ENCODE measurements at places on chromosomes 12 and 14.

DNA sequence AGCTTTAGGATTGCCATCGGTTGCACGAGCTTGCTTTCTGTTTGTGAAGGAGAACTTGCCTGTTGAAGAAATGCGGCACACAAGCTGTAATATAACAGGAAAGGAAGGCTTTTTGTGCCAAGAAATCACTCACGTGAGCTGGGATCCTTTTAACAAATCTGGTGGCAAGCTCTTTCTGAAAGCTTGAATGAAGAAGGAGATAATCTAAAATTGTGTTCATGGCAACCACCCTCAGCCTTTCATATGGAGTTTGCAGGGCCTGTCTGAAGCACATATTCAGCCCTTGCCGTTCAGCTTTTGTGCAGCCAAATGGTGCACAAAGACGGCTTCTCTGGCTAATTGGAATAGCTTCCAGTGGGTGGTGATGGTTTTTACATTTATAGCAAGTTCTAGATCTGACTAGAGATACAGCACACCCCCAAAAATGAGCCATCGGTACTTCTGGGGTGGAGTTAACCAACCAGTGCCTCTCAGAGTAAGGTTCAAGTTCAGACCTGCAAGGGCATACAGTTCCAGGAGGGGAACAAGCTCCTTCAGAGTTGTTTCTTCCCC is 107.4 kb downstream of the AEBP2 start:
- DNase-seq: no peak

- DNase-seq: no peak
These were observed 10.7 kb upstream of the IKZF4 start for GRCh38 chr12:56010111-56010570.

GRCh38 chr12:58443981-58444371 is 476.3 kb downstream of the LRIG3 start:
- DNase-seq: no peak

DNA sequence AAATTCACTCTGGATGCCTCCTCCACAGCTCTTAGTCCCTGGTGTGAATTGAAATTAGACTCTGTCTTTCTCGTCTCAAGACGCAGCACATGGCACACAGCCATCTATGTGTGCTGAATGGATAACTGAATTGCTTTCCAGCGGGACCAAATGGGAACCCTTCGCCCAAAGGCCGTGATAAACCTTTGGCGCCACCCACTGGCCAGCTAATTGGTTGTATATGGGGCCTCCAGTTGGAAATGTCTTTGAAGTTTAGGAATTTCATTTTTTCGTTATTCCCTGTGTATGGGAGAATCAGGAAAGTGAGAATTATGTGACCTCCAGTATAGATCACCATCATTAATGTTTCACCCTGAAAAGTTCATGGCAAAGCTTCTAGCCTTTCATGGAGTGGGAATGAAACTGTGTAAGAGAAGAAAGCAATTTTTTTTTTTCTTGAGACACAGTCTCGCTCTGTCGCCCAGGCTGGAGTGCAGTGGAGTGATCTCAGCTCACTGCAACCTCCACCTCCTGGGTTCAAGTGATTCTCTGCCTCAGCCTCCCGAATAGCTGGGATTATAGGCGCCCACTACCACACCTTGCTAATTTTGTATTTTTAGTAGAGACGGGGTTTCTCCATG is 9.8 kb upstream of the HSP90AA1 start:
- peak; percentile 81 for DNase-seq

- peak; percentile 29 for DNase-seq
These were observed 139.5 kb upstream of the AEBP2 start for GRCh38 chr12:19299765-19300164.

- no peak for DNase-seq
These were observed 27.5 kb upstream of the PLEKHG7 start for GRCh38 chr12:92675092-92675865.
